ENCODE measurements at places on chromosomes 3 and 15.

DNA sequence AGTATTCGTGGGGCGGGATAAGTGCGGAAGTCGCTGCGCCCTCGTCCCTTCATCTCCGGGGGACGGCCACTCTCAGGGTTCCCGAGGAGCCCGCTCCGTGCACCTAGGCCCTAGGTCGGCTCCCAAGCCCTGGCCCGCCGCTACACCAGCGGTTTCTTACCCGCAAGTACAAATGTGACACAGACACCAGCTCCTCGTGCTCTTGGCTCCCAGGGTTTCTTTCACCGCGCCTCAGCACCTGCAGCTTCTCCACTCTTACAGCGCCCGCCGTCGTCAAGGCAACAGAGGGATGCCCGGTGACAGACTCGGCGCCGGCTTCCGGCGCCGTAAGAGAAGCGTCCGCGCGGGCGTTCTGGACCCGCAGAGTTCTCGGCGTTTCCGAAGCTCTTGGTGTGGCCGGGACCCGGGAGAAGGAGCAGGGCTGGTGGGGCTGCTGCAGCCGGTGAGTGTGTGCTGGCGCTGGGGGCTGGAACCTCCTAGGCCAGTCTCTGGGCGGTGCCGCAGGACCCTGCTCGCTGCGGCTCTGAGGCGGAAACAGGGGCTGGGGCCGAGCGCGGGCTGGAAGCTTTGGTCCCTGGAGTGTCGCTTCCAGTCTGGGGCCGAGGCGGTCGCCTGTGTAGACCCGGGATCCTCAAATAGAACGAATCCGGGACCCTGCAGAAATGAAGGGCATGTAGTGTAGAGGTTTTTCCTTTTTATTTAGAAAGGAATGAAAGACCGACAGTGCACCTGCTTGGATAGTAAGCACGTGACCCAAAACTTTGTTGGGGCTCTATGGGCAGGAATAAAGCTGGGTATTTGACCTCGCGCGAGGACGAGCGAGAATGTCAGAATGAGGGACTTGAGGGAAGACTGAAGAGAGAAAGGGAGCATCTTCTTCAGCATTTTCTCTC lies 155.4 kb upstream of the GOLGA6L4 start:
- no peak for DNase-seq

- no peak for DNase-seq
These were observed 878 bp upstream of the RAD51 start for GRCh38 chr15:40693904-40694687.

DNA sequence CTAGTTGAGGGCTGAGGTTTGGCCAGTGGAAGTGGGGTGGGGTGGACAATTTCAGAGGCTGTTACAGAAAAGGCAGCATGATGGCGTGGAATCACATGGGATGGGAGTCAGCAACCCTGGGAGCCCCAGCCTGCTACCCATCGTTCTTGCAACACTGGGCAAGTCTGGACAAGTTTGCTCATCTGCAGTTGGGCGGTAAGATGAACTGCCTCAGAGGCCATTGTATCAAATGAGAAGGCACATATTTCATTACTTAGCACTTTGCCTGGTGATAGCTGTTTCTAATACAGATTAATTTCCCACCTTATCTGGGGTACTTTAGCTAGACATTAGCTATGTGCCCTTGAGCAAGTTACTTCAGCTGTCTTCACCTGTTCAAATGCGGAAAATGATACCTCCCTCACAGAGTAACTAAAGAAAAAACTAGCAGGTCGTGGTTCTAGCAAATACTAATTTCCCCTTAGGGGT lies 248.9 kb downstream of the THSD4 start:
- DNase-seq, result no peak

DNA sequence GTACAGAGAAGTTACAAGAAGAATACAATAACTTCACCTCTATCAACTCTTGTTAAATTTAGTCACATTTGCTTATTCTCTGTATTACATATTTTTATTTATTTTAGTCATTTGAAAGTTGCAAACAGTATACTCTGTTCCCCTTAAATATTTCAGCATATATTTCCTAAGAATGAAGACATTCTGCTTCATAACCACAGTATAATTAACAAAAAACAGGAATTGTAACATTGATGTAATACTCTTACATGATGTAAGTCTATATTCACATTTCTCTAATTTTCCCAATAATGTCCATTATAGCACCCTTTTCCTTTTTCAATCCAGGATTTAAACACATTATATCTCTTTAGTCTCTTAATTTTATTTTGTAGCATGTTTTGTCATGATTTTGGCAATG lies 112.0 kb downstream of the AKAP13 start:
- no peak for DNase-seq

DNA sequence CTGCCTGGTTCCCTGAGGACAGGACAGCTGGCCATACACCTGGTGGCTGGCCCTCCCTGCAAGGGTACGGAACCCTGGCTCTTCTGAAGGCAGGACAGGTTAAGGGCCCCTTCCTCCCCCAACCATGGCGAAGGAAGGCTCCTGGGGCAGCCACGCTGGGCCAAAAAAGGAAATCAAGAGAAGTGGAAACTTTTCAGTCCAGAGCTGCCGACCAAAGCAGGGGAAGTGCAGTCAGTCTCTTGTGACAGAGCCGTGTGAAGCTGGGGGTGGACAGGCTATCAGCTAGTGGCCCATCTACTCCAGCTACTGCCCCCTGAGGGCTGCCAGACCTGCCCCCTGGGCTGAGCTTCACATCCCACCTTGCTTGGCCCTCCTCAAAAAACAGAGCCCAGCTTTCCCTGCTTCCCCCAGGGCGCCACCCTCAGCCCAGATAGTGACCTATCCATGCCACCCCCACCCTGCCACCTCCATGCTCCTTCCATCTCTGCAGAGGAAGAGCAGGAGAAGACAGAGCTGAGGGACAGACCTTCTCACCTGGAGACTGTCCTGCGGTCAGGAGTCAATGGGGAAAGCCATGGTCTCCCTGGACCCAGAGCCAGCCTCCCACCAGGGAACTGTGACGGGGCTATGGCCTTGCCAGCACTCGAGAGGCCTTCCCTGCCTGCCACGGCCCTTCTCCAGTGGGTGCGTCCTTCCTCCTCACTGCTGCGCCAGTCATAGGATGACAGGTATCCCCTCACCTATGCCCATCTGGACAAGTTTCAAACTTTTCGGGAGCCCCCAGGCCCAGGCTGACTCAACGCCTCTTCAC lies 4.6 kb downstream of the SEMA7A start:
- no peak for DNase-seq

GRCh38 chr3:197593046-197593380 lies 37.2 kb upstream of the BDH1 start:
- no peak for DNase-seq

GRCh38 chr3:177426878-177427495 lies 229.7 kb upstream of the TBL1XR1 start:
- DNase-seq, result no peak

DNA sequence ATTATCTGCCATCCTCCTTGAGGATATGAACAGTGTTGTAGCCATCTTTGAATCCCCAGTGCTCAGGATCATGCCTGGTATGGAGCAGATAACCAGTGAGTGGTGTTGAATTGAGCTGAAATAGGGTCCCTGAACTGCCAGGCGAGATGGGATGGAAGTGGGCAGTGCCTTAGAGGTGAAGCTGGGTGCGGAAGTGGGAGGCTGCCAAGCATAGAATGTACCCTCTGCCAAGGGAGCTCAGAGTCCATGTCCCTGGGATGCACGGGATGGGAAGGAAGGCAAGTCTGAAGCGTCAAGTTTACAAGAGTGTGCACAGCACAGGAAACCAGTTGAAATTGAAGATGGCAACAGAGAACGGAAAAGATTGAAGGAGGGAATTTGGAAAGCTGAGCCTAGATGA lies 147.0 kb downstream of the CACNA1D start:
- no peak for DNase-seq

DNA sequence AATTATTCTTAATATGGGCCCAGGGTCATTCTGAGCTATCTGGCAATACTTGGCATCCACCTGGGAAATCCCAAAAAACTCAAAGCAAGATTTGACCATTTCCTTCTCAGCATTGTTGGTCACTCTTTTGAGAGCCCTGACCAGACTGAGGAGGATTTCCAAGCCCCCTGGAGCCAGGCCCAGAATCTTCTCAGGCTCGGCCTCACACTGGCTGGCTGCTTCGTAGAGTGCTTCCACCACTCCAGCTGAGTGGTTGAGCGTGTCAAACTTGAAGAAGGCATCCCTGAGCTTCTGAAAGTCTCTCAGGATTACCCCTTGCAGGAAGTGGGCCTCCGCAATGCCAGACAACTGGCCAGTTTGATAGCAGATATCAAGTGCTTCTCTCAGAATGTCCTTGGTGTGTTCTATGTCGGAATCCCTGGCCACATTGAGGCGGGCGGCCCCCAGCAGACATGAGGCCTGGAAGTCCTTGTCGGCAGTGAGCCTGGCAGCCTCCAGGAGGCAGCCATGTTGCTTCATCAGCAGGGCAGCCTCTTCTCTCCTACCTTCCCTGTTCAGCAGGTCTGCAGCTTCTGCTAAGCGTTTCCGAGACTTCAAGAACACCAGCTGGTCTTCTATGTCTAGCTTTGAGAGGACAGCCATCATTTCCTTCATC lies 68.9 kb upstream of the DCLK3 start:
- DNase-seq, result no peak

DNA sequence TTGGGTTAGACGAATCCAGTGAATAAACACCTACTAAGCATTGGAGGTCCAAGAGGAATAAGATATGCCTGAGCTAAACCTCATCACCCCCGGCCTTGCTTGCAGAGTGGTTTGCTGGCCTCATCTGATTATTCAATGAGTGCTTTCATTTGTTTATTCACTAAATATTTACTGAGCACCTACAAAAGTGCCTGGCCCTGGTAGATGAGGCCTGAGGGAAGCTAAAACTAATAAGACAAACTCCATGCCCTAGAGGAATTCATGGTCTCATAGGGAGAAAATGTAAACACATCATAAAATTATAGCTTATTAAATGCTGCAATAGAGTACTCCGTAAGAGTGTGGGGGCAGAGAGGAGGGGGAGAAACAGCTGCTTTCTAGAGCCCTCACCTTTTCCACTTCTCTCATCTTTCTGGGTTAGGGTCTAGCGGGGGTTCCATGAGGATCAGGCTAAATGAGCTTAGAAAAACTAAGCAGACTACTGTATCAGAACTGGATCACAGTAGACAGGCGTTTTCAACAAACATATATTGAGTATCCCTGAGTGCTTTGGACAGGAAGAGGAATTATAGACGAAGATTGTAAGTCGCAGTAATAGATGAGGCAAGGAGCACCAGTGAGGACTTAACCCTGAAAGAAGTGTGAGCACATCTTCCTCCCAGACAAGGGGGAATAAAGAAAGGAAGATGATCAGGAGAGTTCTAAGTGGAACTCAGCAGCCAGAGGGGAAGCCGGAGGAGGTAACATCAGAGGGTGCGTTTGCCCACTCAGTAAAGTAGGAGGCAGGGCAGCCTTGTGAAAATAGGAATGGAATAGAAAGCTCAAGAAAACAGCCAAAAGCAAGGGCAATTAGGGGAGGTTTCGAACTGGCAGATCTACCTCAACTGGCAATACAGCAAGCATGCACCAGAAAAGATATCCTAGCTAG lies 31.5 kb upstream of the LAMP3 start:
- DNase-seq, result peak; percentile 9

- no peak for DNase-seq
These were observed 9.3 kb downstream of the LOXL1 start for GRCh38 chr15:73935547-73935946.

- DNase-seq, result no peak
These were observed 46.3 kb upstream of the SLC41A3 start for GRCh38 chr3:126130081-126130855.

GRCh38 chr3:122927726-122928125 lies 99.8 kb downstream of the SEMA5B start:
- DNase-seq, result no peak

- DNase-seq, result no peak
These were observed 418 bp downstream of the ALPK3 start for GRCh38 chr15:84817466-84818081.

DNA sequence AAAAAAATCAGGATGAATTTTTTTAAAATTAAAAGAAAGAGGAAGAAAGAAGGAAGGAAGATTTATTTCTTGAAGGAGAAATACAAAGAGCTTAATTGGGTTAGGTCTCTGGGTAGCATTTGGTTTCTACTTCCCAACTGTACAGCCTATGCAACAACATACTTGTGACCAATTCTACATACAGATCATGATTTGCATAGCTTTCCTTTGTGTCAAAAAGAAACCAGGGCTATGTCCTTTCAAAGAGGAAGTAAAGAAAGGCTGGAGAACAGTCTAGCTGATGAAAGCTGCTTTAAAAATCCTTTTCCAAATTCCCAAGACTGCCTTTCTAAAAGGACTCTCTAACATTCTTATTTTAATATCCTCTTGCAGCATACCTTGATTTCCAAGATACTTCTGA lies 6.1 kb upstream of the HGD start:
- DNase-seq, result no peak

DNA sequence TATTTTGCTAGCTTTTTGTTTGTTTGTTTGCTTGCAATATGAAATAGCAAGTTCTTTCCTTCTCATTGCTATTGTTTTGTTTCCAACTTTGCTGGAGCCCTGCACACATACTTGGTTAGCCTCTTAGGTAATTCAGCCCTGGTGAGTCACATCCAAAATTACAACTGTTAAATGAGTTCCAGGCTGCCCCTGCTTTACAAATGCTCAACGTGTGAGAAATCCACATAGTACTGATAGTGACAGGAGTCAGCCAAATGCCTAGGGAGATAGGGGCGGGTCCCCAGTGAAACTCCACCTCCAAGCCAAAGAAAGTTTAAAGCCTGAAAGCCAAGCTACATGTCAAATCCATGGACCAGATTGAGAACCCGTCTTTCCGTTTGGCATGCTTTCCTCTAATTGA lies 81.3 kb upstream of the RNF7 start:
- DNase-seq, result peak; percentile 84

- no peak for DNase-seq
These were observed 18.2 kb upstream of the AMOTL2 start for GRCh38 chr3:134392336-134392983.

- DNase-seq, result no peak
These were observed 29.5 kb downstream of the CCDC12 start for GRCh38 chr3:46946856-46947545.

- DNase-seq, result no peak
These were observed 286.4 kb downstream of the LRTM1 start for GRCh38 chr3:54641226-54642014.

DNA sequence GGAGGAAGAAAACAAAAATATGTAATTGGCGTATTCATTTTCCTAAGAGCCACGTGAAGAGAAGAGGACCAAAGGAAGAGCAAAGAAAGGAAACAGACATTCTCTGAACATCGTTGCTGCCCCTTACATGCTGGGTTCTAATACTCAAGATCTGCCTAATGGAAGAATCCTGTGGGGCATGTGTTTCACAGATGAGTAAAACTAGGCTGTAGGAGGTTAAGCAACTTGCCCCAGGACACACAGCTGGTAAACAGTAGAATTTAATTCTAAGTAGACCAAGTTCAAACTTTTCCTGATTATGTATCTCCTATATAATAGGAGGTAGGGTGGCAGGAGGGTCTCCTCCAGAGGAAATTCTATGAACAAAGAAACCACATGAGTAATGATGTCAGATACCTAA lies 106.1 kb upstream of the TNFAIP8L3 start:
- no peak for DNase-seq

Data from BJ (cell line).